ENCODE measurements at places on chromosomes 5 and 9.

- DNase-seq: no peak
These were observed 15.5 kb downstream of the DAPK1 start for GRCh38 chr9:87513161-87513560.

DNA sequence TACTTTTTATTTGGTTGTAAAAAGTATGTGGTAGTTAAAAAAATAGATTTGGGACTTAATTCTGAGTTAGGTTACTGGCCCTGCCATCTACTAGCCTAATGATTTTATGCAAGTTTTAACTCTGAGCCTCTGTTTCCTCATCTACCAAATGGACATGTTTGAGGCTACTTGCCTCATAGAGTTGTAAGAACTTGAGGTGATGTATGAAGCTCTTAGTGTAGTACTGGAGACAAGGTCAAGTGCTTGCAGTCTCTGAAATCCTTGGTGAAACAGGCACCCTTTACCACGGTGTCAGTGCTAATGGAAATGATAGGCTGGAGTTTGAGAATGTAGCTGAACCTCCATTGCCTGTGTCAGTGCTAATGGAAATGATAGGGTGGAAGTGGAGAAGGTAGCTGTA lies 15.3 kb downstream of the GPR107 start:
- DNase-seq: no peak

DNA sequence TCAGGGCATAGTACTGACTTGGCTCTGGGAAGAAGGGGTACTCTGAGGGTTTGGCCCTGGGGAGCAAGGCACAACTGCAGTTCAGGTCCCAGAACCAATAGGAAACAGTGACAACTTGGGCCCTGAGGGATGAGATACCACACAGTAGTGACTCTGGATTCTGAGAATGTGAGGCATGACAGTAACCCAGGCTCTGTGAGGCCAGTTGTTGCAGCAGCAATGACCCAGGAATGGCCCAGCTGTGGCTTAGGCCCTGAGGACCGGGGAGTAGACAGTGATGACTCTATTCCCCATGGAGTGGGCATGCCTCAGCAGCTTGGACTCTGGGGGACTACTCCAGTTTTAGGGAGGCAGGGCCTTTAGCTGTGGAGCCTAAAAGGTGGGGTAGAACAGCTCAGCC lies 21.5 kb upstream of the NFIL3 start:
- no peak for DNase-seq

- no peak for DNase-seq
These were observed 33.3 kb upstream of the SPRY4 start for GRCh38 chr5:142358121-142358520.

- no peak for DNase-seq
These were observed 10.8 kb upstream of the PRRC2B start for GRCh38 chr9:131382850-131383729.

DNA sequence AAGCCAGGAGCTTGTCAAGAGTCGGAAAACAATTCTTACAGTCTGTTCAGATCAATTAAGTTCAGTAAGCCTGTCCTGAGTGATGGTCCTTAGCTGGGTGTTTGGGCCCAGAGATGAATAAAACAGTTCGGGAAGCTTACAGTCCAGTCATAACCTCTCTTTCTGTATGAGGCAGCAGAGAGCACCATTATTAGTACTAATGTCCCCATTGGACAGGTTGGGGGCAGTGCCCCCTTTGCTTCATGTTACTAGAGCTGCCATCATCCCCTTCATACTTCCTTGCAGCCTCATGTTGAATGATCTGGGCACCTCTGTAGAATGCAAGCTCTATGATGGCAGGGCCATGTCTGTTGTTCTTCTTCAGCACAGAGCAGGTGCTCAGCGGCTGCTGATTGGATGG lies 9.8 kb downstream of the DOCK2 start:
- no peak for DNase-seq

DNA sequence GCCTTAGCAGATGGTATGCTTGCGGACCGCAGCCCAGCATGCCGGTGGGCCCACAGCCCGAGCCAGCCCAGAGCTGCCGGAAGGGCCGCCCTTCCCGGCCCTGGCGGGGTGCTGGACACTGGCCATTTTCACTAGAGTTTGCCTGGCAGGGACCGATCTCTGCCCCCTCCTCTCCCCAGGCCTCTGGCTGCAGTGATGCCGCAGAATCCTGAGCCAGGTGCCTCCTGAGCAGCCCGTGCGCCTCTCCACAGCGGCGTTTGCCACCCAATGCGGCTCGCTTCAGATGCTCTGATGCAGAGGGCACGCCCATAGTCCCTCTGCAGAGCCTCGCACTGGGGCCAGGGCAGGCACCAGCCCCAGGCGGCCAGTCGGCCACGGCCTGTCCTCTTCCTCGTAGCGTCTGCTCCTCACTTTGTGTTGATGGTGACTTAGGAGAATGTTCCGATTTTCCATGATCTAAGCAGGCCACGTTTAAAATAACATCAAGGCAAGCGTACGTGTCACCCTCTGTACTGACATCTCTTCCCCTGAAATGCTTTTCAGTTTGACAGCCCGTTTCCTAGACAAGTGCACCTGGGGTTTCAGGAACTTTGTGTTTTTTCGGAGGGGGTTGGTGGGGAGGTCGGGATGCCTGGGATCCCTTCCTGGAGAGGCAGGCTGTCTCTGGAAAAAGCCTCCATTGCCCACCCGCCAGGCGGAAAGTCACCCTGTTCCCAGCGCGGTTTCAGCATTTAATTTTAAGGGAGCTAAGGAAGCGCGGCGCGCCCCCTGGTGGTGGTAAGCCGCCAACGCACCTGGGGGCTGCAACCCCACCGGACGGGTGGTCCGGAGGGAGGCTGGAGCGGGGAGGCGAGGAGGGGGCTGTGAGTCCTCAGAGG lies 29.8 kb upstream of the HMCN2 start:
- DNase-seq: peak; percentile 35

DNA sequence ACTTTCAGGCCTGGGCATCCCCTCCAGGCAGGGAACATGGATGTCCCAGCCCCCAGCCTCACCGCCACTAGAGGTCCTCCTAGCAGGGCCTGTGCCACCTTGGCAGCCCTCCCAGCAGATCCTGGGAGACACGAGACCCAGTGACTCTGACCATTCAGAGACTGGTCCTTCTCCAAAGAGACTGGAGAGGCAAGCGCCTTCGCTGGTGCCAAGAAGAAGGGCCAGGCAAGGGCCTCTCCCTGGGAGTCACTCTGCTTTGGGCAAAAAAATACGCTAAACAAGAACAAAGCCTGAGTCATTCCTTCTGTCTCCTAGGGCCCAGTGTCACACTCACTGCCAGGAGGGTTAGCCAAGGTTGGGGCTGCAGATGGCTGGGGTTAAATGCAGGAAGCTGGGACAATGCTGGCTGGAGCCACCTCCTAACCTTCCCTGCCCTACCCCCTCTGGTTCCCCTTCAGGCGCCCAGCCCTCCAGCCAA lies 35.3 kb upstream of the SMIM23 start:
- no peak for DNase-seq

DNA sequence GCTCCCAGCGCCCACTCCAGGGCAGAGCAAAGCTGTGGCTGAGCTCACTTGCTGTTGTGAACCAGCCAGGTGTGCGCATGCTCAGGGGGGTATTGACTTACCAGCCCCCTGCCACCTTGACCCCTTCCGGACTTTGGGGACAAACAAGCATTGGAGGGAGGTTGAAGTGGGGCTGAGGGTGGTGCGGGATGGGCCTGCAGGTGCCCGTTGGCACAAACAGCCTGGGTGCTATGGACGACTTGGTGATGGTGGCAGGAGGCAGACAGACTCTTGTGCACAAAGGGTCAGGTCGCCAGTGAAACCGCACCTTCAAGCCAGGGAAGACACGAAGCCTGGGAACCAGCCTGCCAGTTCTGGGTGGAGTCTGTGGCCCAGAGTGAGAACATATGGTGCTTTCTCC lies 858.5 kb upstream of the PTPRD start:
- no peak for DNase-seq

GRCh38 chr9:133105461-133105770 lies 15.6 kb downstream of the RALGDS start:
- DNase-seq: no peak

- DNase-seq: no peak
These were observed 179.4 kb downstream of the ACTL7B start for GRCh38 chr9:108676355-108676754.

DNA sequence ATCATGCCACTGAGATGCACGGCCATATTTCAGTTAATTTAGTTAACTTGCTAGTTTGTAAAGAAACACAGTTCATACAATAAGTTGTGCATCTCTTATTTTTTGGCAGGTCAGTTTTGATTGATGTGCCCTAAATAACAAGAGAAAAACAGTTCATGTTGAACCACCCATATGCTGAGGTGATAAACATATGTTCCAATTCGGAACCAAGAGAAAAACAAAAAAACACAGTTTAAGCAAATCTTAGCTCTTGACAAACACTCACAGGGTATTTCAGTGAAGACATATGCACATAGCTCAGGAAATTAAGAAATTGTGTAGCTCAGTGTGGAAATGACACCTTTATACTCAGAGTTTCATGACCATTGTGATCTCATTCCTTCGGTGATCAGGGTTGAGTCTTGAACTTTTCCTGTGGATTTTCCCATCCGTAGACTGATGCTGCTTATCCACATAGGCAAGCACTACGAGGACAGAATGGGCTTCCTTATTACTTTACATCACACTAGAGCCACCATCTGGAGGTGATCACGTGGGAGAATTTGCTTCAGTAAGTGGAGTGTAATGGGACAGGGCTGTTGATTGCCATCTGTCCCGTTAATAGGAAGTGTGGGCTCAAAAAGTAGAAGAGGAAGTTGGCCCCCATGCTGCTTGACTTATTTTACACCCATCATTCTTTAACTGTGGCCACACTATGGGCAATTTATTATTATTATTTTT lies 773.0 kb downstream of the MTRR start:
- DNase-seq: no peak

- no peak for DNase-seq
These were observed 1.1 kb downstream of the EPB41L4B start for GRCh38 chr9:109319626-109320241.

- DNase-seq: no peak
These were observed 13.6 kb upstream of the PRSS3 start for GRCh38 chr9:33781736-33782135.

DNA sequence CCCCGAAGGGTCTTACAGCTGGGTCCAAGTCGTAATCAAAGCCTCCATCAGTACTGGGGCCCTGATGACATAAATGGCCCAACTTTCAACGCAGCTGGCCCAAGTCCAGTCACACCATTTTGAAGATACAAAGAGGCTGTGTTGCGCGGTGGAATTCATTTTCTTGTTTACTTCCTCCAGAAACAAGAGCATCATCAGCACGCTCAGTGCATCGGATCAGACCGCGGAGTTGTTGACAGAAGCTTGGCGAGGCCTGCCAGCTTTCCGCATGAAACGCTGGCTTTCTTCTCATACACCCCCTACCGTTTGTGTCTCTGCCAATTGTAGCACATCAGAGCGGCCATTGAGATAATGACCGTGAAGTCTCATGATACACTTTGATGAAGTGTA lies 101.7 kb upstream of the SPATA31D4 start:
- DNase-seq: no peak

DNA sequence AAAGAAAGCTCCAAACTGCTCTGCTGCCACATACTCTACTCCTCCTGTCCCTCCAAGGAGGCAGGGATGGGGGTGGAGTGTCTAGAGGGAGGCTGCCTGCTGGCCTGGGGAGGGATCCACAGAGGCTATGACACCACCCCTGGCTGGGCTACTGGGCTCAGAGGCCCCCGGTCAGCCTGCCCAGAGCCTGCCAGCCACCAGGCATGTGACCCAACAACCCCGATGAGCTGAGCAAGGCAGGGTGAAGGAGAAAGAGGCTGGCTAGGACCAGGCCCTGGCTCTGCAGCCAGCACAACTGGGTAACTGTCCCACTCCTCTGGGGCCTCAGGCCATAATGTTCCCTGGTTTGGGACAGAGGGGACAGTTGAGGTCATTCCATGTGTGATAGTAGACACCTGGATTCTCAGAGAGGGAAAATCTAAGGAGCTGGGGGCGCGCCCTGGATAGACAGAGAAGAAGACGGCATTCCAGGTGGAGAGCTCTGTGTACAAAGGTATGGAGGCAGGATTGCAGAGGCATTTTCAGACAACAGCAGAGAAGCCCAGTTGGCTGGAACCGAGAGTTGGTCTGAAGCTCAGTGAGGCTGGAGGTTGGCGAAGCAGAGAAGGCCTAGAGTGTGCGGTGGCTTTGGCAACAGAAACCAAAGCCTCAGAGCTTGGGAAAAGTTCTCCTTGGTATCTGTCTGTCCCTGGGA lies 33.8 kb upstream of the IL17B start:
- DNase-seq: no peak

DNA sequence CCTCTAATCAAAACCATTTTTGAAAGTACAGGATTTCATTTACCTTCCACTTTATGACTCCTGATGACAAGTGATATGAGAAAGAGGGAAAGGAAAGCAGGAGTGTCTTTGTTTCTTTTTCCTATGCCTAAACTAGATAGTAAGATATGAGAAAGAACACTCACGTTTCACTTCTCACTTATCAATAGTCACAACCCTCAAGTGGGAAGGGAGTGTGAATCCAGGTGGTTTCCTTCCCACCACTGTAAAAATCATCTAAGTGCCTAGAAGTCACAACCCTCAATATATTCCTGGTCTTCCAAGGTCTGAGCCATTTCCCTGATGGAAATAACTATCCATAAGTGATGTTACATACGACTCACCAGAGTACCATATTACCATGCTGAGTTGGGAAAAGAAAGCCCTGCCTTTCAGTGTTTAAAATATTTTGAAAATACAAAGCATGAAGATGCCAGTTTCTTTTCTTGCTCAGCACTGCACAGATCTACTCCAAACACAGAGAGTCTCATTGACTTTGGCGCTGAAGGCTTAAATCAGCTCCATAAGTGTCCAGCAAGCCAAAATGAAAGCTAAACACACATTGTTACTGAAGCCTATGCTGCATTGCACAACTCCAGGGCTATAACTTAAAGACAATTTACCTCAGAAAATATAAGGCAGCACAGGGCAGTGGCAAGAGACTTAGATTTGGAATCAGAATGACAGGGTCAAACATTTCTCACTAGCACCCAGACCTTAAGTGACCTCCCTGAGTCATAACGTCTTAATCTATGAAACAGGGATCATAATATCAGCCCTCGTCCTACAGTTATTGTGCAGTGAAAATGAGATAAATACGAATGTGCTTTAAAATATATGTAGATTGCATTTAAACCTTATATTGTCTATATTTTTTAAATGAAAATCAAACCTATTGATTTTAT lies 301.2 kb downstream of the KIAA0825 start:
- DNase-seq: no peak

DNA sequence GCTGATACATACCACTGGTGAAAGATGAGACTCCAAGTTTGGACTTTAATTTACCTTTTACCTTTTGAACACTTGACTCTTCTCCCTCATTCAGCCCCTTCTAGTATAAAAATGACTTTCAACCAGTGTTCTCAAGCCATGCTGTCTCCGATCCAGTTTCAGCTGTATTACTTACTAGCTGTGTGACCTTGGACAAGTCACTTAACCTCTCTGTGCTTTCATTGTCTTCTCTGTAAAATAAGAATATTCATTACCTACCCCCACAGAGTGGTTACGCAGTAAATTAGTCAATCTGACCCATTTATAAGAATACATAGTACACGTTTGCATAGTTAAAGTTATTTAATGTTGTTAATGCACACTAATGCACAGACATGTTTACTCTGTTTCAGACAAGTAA lies 12.6 kb upstream of the CEMIP2 start:
- no peak for DNase-seq

- peak; percentile 2 for DNase-seq
These were observed 102.4 kb upstream of the PARP8 start for GRCh38 chr5:50564079-50564478.

- no peak for DNase-seq
These were observed 99.0 kb upstream of the GNA14 start for GRCh38 chr9:77747163-77747562.

GRCh38 chr5:124873188-124873587 lies 126.7 kb upstream of the ZNF608 start:
- no peak for DNase-seq

GRCh38 chr9:127181315-127181580 lies 58.8 kb upstream of the ANGPTL2 start:
- no peak for DNase-seq

GRCh38 chr5:16135003-16135402 lies 44.6 kb downstream of the MARCHF11 start:
- DNase-seq: no peak
